ENCODE measurements at places on chromosomes 12 and 14.

GRCh38 chr12:114682106-114682784, 1.7 kb downstream of the TBX3 start:
- DNase-seq: no peak

- no peak for DNase-seq
These were observed 678 bp downstream of the ZBTB25 start for GRCh38 chr14:64502887-64503433.

GRCh38 chr12:121812921-121813896, 9.4 kb downstream of the SETD1B start:
- DNase-seq: no peak

GRCh38 chr12:109663795-109664194, 49.8 kb upstream of the FAM222A start:
- DNase-seq: no peak

GRCh38 chr12:100656856-100657255, 83.4 kb downstream of the GAS2L3 start:
- DNase-seq: no peak

- no peak for DNase-seq
These were observed 4.7 kb upstream of the COCH start for GRCh38 chr14:30869551-30870155.

GRCh38 chr14:104353221-104353920, 215.0 kb downstream of the KIF26A start:
- no peak for DNase-seq

GRCh38 chr12:98227162-98227561, 288.2 kb upstream of the TMPO start:
- DNase-seq: no peak

DNA sequence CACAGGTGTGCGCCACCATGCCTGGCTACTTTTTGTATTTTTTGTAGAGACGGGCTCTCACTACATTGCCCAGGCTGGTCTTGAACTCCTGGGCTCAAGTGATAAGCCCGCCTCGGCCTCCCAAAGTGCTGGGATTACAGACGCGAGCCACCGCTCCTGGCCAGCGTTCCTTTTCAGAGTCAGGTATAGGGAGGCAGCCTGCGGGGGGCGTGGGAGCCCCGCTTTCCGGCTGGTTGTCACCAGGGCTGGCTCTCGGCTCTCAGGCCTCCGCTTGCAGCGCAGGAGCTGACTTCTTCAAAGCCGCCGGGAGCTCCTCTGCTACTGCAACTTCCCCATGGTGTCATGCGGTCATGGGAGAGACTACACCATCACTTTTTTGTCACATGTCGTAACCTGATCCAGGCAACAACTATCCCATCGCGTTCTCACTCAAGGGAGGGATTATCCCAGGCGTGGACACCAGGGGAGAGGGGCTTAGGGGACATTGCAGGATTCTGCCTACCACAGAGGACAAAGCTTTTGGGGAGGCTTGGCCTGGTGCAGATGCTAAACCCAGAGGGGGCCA, 129.4 kb downstream of the SCARB1 start:
- no peak for DNase-seq

- DNase-seq: no peak
These were observed 24.0 kb downstream of the CCDC38 start for GRCh38 chr12:95918194-95918993.

DNA sequence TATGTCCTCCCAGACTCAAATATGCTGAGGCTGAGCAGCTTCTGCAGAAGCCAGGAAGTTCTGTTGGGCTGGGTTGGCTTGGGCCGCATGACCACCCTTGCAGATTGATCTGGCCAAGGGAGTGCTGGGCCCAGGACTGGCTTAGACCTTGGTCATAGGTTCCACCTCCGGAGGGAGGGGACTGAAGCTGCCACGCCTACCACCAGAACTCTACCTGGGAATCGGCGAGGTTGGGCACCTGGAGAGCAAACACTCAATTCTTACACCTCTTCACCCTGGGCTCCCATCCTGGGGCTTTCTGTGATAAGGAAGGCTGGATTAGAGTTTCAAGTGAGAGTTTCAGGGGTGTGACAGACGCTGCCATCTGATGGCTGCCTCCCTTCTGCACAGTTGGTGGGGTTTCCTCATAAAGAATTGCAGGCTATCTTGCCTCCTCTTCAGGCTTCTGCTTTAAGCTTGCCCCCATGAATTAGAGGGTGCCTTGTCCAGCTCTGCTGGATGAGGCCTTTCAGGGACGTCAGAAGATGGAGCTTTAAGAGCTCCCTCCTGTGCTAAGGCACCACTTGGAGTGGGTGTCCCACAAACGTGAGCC, 5.8 kb downstream of the SLC24A4 start:
- DNase-seq: no peak

- no peak for DNase-seq
These were observed 517.5 kb downstream of the NELL2 start for GRCh38 chr12:44358636-44359035.

DNA sequence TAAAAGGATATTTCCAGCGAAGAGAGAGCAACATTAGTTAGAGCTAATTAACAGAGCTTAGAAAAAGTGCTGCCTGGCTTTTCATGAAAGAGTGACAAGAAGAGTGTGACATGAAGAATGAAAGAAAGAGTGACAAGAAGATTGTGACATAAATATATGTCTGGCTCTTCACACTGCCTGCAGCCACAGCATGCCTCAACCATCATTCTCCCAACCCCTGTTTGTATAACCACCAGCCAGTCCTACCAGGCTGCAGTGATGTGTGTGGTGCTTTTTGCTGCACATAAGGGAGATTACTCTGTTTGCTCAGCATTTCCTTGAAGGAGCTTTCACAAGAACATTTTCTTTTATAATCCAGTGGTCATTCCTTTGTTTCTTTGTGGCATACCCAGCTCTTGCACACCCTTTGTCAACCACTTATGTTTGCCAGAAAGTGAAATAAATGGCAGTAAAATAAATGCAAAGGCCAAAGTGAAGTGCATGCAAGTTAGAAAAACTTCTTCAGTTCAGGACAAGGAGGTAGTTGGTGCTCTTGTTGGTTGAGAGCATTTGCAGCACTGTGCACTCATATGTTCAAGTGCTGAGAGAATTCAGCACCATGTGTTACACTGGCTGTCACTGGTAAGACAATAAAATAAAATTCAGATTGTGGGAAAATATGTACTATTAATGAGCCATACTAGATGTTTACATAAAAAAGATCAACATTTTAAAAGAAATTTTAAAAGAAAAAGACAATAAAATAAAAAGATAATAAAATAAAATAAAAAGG, 50.6 kb downstream of the KIF21A start:
- DNase-seq: no peak

GRCh38 chr12:27606986-27607385, 83.0 kb downstream of the PPFIBP1 start:
- DNase-seq: no peak

DNA sequence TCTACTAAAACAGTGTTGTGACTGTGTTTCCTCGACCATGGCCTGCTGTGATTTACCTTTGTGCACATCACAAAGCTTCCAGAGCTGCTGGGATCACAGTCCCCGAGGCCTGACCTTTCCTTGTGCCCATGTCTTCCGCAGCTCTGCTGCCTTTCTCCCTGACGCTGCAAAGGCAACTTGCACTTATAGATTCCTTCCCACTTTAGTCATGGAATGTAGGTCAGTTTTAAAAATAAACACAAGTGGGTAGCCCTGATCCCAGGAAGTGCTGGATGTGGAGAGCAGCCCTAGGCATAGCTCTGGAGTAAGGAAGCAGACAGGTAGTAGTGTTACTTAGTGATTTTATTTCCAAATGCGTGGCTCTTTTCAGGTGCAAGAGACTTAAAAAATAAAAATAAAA, 825.7 kb downstream of the AACS start:
- no peak for DNase-seq

DNA sequence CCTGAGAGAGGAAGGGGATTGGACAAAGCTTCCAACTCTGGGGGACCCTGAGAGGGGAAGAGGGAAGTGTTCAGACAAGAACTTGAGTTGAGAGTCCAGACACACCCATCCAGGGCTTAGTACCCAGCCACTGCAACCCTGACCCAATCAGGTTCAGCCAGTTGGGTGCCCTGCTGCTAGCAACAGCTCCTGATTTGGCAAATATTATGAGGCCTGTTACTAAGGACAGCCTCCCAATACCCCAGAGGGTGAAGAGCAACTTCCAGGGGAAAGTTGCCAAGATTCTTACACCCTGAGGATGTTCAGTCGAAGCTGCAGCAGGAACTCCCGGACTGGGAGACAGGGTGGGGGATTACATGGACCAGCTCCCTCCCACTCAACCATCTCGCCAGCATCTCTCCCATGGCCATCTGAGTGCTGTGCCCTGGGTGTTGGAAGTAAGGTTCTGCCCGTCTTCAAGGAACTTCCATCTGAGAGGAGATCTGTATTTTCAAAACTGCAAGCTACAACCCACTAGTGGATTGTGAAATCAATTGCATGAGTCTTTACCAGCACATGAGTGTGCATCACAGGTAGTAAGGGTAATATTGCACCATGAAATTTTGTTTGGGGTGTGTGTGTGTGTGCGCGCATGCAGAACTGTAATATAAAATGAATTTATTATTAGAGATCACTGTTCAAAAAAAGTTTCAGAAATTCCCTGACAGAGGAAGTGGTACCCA, 11.5 kb upstream of the KRT78 start:
- no peak for DNase-seq

DNA sequence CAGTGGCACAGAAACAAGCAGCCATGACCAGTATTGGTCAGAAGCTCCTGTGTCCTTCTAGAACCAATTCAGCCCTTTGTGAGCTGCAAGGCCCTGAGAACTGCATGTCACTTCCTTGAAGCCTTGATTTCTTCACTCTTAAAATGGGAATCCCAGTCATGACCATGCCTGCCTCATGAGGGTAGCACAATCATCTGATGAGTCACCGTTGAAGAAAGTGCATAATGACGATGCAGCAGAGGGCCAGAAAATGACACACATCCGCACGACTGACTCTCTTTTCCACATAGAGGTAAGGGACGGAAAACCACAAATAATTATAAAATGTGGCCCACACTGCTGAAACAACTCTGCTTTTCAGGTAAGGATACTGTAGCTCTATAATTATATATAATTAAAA, 777.4 kb downstream of the BCL11B start:
- no peak for DNase-seq

DNA sequence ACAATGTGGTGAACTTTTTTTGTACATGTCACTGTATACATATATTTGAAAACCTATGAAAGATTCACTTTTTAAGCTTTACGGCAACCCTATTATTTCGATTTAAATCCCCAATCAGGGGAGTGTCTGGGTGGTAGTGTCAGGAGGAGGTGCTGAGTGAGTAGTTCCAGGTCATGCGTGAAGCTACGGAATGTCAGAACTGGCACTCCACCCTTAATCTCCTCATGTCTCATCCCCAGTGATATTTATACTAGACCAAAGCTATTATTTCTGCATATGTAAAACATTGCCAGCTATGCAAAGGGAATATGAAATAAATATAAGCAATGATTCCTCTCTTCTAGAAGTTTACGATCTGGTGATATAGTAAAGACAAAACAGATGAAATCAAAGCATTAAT, 12.3 kb downstream of the NR1H4 start:
- DNase-seq: no peak

DNA sequence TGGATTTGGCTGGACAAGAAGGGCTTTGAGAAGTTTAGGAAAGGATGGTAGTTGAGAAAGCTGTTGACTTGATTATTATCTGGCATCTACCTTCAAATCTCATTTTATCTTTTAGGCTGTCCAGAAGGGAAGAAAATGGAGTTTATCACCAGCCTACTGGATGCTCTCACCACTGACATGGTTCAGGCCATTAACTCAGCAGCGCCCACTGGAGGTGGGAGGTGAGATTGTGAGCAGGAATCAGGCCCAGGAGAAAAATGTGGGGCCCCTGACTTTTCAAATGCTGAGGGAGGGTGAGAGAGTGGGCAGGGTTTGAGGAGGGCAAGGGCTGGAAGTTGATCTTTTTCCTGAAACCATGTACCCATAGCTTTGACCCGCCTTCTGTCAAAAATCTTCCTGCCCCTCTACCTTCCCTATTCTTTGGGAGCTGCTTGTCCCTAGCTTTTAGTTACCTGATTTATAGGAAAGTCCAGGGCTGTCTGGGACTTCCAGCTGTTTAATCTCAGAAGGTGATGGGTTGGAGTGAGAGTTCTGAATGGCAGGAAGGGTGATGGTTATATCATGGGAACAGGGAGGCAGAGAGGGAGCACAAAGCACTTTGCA, 134.2 kb downstream of the SMOC1 start:
- no peak for DNase-seq

- DNase-seq: no peak
These were observed 165.3 kb downstream of the SNAPC1 start for GRCh38 chr14:61927520-61927919.
